ENCODE measurements at places on chromosomes 16 and 17.

GRCh38 chr16:71672803-71673581 lies 47.0 kb downstream of the MARVELD3 start:
- DNase-seq: no peak

DNA sequence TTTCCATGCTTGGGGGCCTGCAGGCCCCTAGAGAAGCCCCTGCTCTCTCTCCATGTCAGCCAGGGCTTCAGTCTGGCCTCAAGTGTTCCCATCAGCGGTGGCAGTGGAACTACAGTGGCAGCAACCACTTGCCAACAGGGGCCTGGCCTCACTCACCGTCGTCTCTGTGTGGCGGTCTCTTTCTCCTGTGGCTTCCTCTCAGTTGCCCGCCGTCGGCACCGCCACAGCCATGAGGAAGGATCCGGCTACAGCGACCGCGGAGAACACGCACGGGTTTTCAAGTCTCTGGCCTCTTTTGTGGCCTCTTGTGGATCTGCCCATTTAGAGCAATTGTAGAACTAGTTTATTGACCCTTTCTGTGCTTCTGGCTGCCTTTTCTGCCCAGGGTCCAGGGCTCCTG lies 8.5 kb downstream of the ARMC7 start:
- DNase-seq: no peak

- no peak for DNase-seq
These were observed 34.8 kb upstream of the CPHXL start for GRCh38 chr16:75761108-75761507.

DNA sequence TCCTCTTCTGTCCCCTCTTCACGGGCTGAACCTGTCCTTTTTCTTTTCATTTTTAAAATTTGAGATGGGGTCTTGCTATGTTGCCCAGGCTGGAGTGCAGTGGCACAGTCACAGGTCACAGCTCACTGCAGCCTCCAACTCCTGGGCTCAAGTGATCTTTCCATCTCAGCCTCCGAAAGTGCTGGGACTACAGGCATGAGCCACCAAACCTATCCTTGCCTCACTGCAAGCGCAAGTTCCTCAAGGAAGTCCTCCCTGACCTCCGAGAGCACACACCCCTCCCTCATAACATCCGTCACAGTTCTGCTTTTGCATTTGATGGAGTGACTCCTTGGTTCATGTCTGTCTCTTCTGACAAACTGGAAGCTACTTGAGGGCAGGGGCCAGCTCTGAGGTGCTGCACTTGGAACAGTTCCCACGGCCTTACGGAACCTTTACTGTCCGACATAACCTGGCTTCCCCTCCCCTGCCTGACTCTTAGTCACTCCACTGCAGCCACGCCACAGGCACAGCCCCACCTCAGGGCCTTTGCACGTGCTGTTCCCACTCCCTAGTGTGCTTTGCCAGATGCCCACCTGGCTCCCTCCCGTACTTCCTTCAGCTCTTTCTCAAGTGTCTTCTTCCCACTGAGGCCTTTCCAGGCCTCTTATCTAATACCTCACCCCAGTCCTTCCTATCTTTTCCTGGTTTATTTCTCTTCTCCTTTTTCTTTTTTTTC lies 4.4 kb downstream of the TBX6 start:
- DNase-seq: no peak

DNA sequence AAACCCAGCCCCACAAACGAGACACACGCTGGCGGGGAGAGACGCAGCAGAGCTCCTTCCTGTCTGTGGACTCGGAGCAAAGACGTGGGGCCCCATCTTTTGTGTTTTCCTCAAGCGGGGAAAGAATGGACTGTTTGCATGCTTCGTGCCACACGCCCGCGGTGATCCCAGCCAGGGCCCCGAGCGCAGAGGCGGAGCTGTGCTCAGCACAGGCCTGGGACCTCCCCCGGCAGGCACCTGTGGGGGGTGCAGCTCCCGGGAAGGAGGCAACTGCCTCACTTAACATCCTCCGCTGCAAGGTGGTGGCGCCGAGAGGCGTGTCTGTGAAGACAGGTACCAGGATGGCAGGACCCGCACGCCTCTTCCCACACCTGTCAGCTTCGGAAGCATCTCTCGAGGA lies 19.1 kb downstream of the TRARG1 start:
- DNase-seq: no peak

DNA sequence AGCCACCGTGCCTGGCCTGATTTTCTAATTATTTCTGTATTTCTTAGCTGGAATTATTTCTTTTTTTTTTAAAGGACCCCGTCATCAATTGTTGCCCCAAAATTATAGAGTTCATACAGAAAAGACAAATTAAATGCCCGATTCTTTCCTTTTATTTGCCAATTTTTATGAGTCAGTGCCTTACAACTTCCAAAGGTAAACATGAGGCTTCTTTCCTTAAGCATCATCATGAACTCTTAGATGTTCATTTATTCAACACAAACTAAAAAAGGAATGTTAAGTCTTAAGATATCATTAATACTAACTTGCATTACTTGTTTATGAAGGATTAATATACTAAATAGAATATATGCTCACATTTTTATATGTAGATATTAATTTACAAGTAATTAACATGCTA lies 7.2 kb upstream of the ARHGDIA start:
- no peak for DNase-seq

DNA sequence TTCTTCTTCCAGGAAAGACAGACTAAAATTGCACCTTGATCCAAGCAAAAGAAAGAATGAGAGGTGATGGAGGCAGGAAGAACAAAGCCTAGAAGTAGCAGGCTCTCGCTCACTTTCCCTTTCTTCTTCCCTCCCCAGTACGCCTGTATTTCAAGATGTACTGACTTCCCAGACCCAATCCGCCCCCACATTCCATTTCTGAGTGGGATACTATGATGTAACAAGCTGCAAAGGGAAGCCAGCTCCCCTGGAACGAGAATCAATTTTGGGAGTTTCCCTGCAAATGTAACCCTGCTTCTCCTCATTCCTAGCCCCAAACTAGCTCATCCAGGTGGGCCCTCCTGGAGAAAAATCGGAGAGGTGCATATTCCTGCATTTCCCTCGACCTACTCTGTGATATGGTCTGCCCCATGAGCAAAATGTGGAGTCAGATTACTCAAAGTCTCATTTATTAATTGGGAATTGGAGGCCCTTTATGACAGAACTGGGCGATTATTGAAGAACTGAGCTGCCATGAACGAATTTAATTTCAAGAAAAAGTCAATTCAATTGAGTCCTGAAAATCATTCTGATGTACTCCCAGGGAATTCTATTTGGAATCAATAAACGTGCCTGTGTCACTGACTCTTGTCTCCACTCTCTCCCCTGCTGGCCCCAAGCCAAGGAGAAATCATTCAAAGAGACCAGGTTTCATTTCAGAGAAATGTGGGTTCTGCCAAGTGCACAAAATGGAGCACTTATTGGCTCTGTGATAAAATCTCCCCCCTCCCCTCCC lies 398.9 kb downstream of the SHISA9 start:
- DNase-seq: no peak

- DNase-seq: no peak
These were observed 22.7 kb upstream of the CYTH1 start for GRCh38 chr17:78804777-78805176.

DNA sequence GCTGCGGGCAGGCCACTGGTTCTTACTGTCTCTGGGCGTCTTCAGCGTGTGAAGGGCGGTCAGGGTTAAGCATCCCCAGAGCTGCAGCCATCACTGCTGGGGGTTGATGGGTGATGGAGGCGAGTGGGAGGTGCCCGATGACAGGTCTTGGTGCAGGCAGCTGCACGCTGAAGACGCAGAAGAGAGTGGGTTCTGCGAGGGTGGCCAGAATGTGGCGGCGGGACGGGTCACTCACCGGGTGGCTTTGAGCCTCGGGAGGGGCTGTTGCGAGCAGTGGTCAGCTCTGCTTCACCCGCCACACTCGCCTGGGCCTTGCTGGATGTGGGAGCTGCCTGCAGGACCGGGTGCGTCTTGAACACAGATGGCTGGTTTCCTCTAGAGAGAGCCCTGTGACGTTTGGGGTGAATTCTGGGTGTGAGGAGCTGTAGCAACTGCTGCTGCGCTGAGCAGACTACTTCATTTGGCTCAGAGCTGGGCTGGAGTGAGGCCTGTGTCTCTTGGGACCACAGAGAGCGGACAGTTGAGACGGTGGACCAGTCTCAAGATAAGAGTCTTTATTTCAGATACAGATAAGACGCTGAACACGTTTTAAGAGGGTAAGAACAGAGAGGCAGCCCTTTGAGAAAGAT lies 44.6 kb upstream of the ZNF750 start:
- no peak for DNase-seq

GRCh38 chr17:35875072-35875799 lies 4.9 kb downstream of the CCL5 start:
- DNase-seq: no peak

GRCh38 chr16:50881331-50881830 lies 139.5 kb downstream of the CYLD start:
- DNase-seq: no peak

DNA sequence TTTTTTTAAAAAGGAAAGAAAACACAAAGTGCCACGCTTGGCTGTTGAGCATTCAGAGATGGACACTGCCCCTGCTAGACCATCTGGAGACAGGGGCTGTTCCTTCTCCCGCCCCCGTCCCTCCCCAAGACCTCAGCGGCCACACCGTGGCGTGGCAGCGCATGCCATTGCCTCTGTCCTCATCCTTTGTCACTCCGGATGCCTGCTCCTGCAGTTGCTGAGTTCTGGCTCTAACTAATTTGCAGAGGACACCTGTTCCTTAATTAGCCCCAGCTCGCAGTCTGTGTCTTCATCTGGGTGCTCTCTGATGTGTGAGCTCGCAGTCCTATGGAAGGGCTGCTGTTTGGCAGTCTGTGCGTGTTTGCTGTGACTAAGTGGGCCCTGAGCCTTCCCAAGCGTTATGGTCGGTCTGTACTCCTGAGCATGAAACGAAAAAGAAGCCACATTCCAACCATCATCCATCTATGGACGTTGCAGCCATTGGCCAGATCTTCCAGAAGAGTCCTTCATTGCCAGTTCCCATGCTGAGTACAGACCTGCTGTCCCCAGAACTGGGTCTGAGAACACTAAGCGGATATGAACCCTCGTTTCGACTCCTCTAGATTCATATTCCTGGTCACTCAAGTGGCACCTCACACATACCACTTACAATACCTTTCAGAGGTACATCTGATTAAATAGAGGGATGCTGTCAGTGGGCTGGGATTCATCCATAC lies 40.9 kb upstream of the NAT9 start:
- DNase-seq: no peak

- DNase-seq: no peak
These were observed 6.3 kb downstream of the CCL11 start for GRCh38 chr17:34291721-34292348.

DNA sequence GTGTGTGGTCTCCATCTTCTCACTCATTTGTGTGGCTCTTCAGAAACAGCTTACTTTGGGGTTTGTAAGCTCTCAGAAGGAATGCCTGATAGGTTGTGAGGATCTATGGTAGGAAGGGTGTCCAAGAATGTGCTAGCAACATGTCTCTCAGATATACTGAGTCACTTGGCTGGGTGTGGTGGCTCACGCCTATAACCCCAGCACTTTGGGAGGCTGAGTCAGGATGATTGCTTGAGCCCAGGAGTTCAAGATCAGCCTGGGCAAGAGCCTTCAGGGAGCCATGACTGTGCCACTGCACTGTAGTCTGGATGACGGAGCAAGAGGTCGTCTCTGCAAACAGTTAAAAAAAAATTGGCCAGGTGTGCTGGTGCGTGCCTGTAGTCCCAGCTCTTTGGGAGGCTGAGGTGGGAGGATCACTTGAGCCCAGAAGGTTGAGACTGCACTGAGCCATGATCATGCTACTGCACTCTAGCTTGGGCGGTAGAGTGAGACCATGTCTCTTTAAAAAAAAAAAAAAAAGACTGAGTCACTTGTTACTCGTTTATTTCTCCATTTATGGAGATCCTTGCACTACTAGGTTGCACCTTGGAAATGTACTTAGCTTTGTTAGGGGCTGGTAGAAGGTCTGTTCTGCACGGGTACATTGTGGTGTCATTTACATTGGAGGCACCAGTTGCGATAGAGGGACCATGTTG lies 232.0 kb downstream of the SNX29 start:
- no peak for DNase-seq

DNA sequence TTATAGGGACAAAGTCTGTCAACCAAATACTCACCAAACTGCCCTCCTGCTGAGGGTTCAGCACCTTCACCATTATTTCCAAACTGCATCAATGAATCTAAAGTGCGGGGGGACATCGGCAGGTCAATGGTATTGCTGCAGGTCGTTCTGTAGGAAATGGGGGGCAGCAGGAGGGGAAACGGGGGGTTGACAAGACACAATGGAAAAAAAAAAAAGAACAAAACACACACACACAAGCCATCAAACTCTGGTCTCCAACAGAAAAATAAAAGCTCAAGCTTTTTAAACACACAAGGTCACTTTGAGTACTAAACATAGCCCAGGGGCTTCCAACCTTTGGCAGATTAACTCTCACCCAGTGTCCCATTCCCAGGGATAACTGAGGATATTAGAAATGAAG lies 28.5 kb downstream of the STAT5A start:
- no peak for DNase-seq

- no peak for DNase-seq
These were observed 4.9 kb downstream of the CCDC182 start for GRCh38 chr17:57740235-57740528.

DNA sequence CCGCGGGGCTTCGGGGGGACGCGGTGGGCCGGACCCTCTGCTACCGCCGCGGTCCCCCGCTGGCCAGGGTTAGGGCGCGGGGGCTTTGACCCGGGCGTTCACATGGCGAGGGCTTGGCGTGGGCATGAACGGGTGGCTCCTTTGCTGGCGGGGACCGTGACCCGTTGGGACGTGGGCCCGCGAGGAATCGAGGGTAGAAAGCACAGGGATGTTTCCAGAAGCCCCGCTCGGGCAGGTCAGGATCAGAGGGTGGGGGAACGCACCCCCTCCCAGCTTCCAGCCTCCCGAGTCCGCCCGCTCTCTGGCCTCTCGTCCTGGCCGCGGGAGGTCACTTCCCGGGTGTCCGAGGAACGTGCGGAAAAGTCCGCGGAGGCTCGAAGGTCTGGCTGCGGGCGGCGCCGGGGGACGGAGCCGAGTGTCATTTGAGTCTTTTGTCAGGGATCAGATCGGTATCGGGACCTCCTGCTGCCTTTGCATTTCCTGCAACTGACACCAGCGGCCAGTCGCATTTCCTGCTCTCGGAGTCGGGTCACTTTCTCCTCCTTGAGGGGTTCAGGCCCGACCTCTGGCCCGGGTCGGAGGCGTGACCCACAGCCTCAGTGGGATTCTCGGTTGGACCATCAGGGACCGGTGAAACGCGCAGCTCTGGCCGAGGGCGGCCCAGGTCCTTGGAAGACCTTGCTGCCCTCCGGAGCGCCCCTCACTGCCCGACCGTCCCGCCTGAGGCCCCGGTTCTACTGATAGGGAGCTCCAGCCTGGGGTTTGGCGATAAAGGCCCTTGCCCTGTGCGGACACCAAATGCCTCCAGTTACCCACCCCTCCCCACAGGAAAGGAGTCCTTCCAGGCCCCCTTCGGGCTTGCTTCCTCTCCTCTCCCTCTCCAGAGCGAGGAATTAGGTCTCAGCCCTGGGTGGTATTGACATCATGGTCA lies 702 bp upstream of the WNT3 start:
- no peak for DNase-seq

DNA sequence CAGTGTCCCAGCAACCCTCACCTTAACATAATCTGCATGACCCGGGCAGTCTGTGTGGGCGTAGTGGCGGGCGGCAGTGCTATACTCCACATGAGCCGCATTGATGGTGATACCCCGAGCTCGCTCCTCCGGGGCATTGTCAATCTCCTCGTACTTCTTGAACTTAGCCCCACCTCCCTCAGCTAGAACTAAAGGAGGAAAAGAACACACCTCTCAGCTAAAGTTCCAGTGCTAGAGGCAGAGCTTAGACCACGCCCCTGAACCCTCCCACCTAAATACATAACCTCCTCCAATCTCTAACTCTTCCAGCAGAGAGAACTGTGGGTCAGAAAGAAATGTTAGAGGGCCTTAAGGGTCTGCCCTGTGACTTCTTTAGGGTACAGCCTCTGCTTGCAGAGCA lies 855 bp downstream of the TUFM start:
- DNase-seq: no peak

- no peak for DNase-seq
These were observed 2.9 kb upstream of the EPX start for GRCh38 chr17:58189436-58190146.
